ENCODE measurements at places on chromosomes 2 and 18.

GRCh38 chr2:38187541-38188011 is 111.6 kb upstream of the CYP1B1 start:
- DNase-seq, result no peak

- no peak for DNase-seq
Measured at GRCh38 chr2:36411962-36412444, 56.4 kb downstream of the CRIM1 start.

GRCh38 chr2:218290316-218291261 is 1.7 kb downstream of the TMBIM1 start:
- no peak for DNase-seq

GRCh38 chr2:10811517-10811916 is 1.1 kb downstream of the PDIA6 start:
- no peak for DNase-seq

GRCh38 chr2:181552808-181553207 is 95.6 kb downstream of the ITGA4 start:
- DNase-seq, result no peak

- no peak for DNase-seq
Measured at GRCh38 chr2:29700560-29700959, 220.8 kb downstream of the ALK start.

- DNase-seq, result no peak
Measured at GRCh38 chr2:15943378-15944280, 3.3 kb downstream of the MYCN start.

GRCh38 chr2:218419630-218420216 is 800 bp downstream of the VIL1 start:
- no peak for DNase-seq

DNA sequence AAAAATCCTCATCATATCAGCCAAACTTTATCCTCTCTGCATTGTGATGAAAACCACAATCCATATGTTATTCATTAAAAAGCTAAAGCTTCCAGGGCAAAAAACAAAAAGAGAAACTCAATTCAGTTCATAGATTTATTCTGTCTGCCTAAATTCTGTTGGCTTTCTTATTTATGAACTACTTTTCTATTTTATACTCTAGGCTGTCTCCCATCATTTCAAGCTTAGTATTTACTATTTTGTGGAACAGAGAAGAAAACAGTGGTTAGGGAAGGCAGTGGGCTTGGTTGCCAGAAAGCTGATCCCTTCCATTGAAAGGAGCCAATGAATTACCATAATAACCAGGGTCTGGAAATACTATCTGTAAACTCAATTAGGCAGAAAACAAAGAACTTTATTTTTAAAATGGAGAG is 71.8 kb downstream of the RAPH1 start:
- no peak for DNase-seq

DNA sequence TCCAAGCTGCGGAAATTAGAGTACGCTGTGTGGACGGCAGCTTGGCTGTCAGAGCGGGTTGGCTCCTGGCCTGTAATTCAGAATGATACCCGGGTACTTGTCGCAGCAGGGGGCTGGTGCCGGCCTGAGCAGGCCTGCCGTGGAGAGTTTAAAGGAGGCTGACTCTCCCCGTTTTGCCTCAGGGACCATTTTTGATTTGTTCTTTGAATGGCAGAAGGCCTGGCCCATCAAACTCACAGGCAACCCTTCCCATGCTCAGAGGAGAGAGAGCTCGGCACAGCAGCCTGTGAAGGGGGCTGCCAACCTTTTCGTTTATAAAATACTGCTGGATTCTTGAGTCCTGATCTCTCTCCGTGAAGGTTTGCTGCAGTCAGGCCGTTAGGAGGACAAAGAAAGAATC is 151.3 kb downstream of the KLHL29 start:
- no peak for DNase-seq

- no peak for DNase-seq
Measured at GRCh38 chr2:118403658-118404451, 315.6 kb downstream of the INSIG2 start.

GRCh38 chr2:117814417-117815264 is at the start of gene DDX18:
DDX18 (plus strand) TSS chr2:117814691; CDS start chr2:117814778, 87 bp downstream.
- DNase-seq, result peak; percentile 95

DNA sequence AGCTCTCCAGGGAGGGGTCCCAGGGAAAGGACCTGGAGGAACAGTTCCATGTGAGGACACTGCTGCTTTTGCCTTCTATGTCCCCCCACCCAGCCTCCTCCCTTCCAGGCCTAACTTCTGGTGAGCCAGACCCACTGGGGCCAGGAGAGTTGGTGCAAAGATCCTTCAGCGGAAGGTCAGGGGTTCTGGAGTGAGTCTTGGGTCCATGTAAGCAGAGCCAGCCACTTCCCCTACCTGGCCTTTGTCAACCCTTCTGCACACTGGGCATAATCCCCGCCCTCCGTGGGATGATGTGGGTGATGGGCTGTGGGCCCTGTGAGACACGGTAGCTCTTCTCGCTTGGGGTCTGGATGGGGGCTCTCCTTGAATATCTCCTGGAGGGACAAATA is 76.9 kb downstream of the RHOB start:
- no peak for DNase-seq

DNA sequence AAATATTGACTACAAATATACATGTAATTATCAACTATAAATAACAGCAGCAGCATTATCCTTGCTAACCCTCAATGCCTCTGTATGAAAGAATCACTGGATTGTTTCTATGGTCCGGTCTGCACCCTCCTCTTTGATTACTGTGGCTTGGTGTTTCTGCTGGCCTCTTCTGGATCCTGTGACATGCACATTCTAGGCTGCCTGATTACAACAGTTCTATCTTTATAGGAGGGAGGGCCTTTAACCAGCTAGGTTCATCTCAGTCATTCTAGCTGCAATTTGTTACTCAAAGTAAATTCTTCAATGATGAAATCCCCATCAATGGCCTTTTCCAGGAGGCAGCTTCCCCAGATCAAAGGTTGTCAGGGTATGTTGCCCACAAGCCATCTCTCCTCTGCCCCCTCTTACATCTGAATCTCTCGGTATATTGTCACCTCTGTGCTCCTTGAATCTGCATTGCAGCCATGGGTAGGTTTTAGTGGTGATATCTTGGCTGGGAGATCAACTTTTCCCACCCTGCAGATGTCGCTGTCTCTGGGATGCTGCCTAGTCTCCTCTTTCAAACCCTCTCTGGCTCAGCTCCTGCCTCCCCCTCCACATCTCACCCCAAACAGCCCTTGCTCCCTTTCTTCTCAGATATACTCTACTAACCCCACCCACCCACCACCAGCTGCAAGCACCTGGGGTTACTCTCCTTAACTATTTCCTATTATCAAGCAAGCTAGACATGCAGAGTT is 106.2 kb upstream of the BZW1 start:
- no peak for DNase-seq

GRCh38 chr2:11187083-11187619 is 31.9 kb downstream of the SLC66A3 start:
- DNase-seq, result no peak

DNA sequence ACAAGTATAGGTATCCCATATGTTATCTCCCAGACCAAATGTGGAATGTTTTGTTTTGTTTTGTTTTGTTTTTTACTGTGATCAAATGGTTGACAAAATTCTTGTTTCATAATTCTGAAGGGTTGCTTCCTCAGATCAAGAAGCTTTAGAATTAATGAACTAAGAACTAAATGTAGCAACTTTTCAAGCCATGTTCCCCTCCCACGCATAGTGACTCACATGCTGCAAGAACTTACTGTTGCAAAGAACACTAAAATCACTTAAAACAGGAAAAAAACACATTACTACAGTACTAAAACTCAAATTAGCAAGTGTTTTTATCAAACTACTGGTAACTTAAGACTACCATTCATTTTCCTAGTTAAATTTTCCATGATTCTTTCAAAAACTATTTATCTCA is 30.6 kb downstream of the HNRNPLL start:
- DNase-seq, result no peak

DNA sequence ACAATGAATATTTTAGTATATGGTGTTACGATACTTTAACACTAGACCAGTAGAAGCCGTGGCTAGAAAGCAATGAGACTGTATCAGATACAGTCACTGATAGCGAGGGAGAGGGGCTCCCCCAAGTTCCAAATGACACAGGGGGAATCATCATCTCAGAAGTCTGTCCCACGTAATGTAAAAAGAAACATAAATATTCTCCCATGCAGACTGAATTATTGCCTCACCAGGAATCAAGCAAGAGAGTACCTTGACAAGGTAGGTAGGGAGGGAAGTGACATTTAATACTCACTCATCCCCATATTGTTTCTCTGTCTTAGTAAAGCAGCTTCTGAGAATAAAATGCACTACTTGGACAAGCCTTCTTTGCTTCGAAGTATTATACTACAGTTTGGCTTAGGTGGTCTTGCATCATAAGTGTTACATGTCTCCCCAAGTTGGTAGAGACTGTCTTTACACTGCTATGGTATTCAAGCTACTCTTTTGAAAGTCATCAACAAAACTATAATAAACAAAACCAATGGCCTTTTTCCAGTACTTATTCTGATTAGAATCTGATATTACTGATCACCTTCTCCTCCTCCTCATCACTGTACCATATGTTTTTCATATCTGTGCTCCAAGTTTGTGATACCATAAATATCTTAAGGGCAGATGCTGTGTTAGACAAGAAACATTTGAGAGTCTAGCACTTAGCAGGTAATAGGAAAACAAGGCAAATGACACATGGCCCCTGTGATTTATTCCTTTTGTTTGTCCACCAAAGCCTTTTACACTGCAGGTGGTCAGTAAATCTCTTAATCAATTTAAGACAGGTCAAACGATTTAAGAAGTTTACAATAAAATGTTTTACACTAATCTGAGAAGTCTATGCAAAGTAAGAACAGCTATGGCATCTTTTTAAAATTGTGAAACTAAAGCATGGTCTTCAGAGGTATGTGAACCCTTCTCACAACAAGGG is 2.7 kb downstream of the LAPTM4A start:
- DNase-seq, result no peak

DNA sequence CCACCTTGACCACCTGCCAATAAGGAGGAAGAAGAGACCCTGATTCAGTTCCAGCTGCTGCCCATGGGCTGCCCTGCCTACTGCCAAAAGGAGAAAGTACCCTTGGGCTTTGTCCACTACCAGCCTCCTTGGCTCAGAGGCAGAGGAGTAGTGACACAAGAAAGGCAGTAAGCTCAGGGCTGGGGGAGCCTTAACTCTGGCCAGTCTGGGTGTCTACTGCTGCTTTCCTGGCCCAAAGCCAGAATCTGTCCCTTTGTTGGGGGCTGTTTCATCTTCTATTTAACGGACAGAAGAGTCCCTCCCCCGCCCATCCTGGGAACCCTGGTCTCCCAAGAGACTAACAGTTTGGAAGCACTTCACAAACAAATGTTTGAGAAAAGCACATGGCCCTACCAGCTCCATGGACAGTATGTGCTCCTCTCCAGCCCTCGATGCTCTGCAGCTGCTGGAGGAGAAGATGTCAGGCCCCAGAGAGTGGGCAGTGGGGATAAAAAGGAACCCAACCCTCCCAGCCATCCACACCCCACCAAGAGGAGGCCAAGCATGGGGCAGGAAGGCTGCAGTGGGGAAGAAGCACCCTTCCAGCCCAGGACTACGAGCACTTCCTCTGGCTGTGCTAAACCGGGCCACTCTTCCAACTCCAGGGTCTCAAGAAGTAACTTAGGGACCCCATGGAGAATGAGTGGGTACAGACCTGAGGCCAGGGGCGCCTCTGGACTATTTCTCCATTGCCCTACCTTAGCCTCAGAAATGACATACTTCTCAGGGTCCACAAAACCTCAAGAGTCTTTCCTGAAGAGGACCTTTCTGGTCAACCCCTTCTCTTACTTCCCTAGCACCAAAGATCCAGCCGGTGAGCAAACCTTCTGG is 1.2 kb downstream of the ATG9A start:
- DNase-seq, result no peak

DNA sequence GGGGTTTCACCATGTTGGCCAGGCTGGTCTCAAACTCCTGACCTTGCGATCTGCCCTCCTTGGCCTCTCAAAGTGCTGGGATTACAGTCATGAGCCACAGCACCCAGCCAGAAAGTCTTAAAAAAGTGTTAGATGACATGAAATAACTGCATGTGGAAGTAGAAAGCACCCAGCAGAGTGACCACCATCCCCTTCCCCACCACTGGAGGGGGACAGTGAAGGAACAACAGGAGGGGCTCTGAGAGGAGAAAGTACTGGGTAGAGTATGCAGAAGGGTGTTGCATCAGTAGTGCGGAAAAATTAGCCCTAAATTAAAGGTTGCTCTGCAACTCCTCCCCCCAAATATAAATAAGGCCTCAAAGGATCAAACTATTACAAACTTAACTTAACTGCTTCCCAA is 230.5 kb downstream of the ZNF521 start:
- DNase-seq, result no peak

DNA sequence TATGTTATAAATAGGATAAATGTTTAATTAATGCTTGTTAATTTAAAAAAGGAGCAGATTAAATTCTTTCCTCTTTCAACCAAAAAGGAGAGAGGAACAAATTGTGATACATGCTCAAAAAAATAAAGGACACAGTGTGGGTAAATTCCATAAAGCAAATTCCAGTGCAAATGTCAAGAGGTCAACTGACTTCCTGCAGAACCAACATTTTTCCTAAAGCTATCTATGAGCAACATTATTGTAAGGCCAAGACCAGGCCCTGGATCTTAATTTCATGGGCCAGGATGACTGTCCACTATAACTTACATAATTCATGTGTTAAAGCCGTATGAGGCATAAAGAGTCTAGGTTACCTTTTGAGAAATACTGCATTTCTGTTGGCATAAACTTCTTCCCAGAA is 93.9 kb upstream of the RPE start:
- no peak for DNase-seq

DNA sequence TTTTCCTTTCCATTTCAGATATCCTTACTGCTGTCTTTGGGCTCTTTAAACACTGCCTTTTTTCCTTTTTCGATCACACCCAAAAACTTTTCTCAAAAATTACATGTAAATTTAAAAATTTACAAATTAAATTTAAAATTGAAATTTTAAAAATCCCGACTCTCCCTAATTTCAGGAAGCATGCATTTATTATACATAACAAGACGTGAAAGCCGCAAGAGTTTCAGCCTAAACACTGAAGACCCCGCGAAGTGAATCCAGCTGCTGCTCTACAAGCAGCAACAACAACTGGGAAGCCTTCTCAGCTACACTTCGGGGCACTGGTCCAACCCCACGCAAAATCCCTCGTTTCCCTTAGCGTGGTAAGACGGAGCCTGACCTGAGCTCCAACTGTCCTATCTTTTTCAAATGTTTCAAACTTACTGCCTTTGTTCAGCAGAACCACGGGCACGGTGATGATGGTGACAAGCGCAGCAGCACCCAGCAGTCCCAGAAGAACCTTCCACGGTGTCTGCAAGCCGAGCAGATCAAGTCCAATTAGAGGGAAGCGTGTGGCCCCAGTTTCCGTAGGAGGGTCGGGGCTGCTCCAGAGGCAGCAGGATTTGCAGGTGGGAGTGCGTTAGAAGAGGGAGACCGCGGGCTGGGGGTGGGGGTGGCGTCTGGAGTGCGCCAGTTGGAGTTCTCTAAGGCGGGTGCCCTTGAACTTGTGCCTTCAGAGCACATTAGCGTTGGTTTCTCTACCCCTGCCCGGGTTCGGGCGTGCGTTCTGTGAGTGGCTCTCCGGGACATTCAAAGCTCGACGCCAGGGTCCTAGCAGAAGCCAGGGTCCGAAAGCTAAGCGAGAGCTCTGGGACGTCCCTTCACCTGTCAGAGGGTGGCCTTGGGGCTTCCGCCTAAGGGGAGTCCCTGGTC is 783 bp downstream of the DPP4 start:
- no peak for DNase-seq

Measured in activated CD4-positive, alpha-beta T cell treated with anti-CD3 and anti-CD28 coated beads for 1 hour (primary cell).